ENCODE measurements at places on chromosomes 7 and 10. TPM values are rescaled to one million over a fixed set of nuclear protein-coding genes. Genes with fewer than 3 reads are reported as not detected.

The SCART1 gene
- total RNA-seq, result 1.4 TPM

The KIFBP gene
- 25.9 TPM for total RNA-seq

The KCNMA1 gene
- 7.0 TPM for total RNA-seq

The EN2 gene
- not detected for total RNA-seq

The LRRC17 gene
- 455 TPM for total RNA-seq

The SLC13A1 gene
- not detected for total RNA-seq

The RARRES2 gene
- total RNA-seq, result 377 TPM

The NPC1L1 gene
- 0.24 TPM for total RNA-seq

The DLX5 gene
- total RNA-seq, result 0.13 TPM

The MLXIPL gene
- not detected for total RNA-seq

The PTCD1 gene
- total RNA-seq, result 7.2 TPM

The SVIL gene
- total RNA-seq, result 16.4 TPM

The PRF1 gene
- total RNA-seq, result not detected

The MAGI2 gene
- 3.7 TPM for total RNA-seq

The FAM25G gene
- not detected for total RNA-seq

The CPN1 gene
- not detected for total RNA-seq

The STYXL1 gene
- 57.9 TPM for total RNA-seq

The SDK1 gene
- 4.9 TPM for total RNA-seq

The CYP3A5 gene
- total RNA-seq, result 0.24 TPM

The MCM10 gene
- total RNA-seq, result 10.5 TPM

The ASIC3 gene
- 0.96 TPM for total RNA-seq

The WAPL gene
- 22.5 TPM for total RNA-seq

The PANK1 gene
- 5.3 TPM for total RNA-seq

The CARD11 gene
- total RNA-seq, result 0.16 TPM

The GPR15LG gene
- not detected for total RNA-seq

The C10orf53 gene
- total RNA-seq, result not detected

The NEUROG3 gene
- total RNA-seq, result not detected

The SRRM3 gene
- total RNA-seq, result 7.1 TPM

The PTN gene
- total RNA-seq, result 34.1 TPM

The TMEM236 gene
- not detected for total RNA-seq

The PLA2G12B gene
- total RNA-seq, result not detected

The FANK1 gene
- 3.0 TPM for total RNA-seq

The TRUB1 gene
- total RNA-seq, result 16.2 TPM

The ASAH2B gene
- total RNA-seq, result 4.9 TPM

The NT5C3A gene
- 21.7 TPM for total RNA-seq

The CDK6 gene
- total RNA-seq, result 50.9 TPM

The HOXA1 gene
- total RNA-seq, result 1.4 TPM

The FAM25C gene
- not detected for total RNA-seq

The SORBS1 gene
- total RNA-seq, result 0.16 TPM

The HOXA11 gene
- total RNA-seq, result not detected

The CC2D2B gene
- total RNA-seq, result not detected

The TWIST1 gene
- total RNA-seq, result 19.9 TPM

The FAM237B gene
- total RNA-seq, result not detected

The TMEM270 gene
- not detected for total RNA-seq

The RBP3 gene
- total RNA-seq, result not detected

The PRR15 gene
- 4.5 TPM for total RNA-seq

The CRYGN gene
- total RNA-seq, result not detected

The PAPOLB gene
- not detected for total RNA-seq

The ANXA8L1 gene
- 0.56 TPM for total RNA-seq

The RAPGEF5 gene
- 1.8 TPM for total RNA-seq
